ENCODE measurements at places on chromosomes 16 and 17.
A peak's percentile ranks its signal among the peaks of the same experiment; 100 is the strongest.

- DNase-seq: no peak
These were observed 160.9 kb upstream of the TOX3 start for GRCh38 chr16:52707676-52708337.

DNA sequence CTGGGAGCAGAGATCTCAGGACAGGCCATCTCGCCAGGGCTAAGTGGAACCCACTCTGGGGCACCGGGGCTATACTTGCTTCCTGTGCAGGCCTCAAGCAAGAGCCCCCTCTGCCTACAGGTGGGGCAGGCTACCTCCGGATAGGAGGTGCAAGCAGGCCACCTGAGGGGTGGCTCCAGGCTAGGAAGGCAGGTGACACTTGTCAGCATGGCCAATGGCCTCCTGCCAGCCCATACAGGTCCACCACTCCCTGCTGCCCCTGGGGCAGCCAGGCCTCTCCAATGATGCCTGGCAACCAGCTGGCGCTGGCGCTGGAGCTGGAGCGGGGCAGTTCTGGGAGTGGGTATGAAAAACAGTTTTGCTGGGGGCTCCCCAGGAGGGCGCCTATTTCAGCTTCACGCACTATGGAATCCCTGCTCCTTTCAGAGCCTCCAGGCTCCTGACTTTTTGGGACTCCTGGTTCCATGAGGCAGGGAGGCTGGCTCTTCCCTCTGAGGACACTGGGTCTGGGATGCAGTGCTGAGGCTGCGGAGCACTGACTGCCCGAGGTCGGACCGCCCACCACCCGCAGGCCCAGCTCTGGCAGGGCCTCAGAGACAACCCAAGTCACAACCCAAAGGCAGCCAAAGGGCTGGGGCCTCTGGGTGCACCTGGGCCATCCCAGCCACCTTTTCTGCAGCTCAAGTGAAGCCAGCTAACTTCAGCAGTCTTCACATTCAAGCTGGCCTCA is 8.4 kb upstream of the SREBF1 start:
- DNase-seq: no peak

- no peak for DNase-seq
These were observed 961.9 kb downstream of the CDH11 start for GRCh38 chr16:64159976-64160375.

GRCh38 chr16:6209355-6209930 is 1111.8 kb upstream of the EEF2KMT start:
- no peak for DNase-seq

DNA sequence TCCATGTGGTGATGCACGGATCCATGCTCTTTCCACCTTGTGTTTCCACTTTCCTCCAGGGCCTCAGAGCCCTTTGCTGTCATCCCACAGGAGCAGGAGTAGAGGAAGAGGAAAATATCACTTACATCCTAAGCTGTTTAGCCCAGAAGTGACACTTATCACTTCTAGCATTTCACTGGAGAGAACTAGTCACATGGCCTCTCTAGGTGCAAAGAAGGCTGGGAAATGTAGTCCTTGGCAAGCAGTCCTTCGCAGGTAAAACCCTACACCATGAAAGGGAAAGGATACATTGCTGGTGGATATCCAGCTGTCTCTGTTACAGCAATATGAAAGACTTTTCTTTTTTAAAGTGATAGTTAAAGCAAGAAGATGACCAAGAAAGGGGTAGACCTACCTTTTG is 185.9 kb downstream of the RGS9 start:
- DNase-seq: peak; percentile 41

GRCh38 chr16:50573947-50574744 is 25.9 kb downstream of the NKD1 start:
- no peak for DNase-seq

DNA sequence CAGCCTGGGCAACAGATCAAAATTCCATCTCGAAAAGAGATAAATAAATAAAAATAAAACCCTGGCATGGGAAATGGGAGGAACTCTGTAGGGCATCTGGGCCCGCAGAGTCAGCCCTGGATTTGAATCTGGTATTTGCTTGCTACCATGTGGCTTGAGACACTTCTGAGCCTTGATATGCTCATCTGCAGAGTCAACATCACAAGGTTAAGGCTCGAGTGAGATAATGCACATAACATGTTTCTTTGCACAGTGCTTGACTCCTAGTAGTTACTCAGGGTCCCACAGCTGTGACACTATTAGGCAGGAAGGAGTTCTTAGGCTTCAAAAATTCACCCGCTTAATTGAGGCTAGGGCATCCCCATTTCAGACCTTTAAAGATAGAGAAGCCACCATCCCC is 21.3 kb downstream of the CDK5RAP3 start:
- no peak for DNase-seq

- DNase-seq: no peak
These were observed 10.8 kb downstream of the P2RX5 start for GRCh38 chr17:3685174-3685573.

- DNase-seq: peak; percentile 30
These were observed at the start of gene CDH13 for GRCh38 chr16:82626791-82627261. TSS of gene CDH13 (plus strand) at chr16:82626969.

- peak; percentile 25 for DNase-seq
These were observed 345 bp downstream of the EMC8 start for GRCh38 chr16:85798901-85799496.

GRCh38 chr16:22770866-22771265 is 43.1 kb upstream of the HS3ST2 start:
- no peak for DNase-seq

DNA sequence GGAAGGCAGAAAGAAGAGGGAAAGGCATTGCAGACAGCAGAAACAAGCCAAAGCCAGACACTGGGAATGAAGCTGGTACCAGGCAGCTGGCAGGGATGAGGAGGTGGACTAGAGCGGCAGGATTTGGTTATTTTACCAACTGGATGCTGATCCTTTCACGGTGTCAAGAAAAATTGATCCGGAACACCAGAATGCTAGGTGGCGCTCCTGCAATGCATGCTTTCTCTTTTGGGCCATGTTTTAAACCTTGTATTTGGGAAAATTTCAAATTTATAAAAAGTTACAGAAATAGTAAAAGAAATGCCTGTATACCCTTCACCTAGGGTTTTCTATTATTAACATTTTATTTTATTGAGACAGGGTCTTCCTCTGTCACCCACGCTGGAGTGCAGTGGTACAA is 224.7 kb downstream of the SOX9 start:
- no peak for DNase-seq

- DNase-seq: no peak
These were observed 5.1 kb downstream of the TSPOAP1 start for GRCh38 chr17:58323366-58324055.

DNA sequence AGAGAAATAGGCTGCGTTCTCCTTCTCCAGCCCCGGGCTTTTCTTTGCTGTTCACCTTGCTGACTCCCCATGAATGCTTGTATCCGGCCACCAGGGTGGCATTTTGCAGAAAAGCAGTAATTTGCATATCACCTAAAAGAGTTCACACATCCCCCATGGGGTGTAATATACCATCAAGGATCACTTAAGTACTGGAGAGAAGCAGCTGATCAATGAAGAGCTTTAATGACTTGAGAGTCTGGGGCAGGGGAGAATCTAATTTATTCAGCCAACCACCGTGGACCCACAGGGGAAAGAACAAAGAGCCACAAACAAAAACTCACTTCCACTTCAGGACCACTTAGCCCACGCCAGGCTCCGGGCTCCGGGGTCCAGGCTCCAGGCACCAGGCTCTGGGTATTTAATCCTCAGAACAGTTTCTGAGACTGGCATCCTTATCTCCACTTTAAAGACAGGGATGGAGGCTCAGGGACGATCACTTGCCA is 33.9 kb upstream of the SEC14L1 start:
- DNase-seq: no peak

- peak; percentile 89 for DNase-seq
These were observed 40.6 kb downstream of the MIS12 start for GRCh38 chr17:5526821-5527598.

DNA sequence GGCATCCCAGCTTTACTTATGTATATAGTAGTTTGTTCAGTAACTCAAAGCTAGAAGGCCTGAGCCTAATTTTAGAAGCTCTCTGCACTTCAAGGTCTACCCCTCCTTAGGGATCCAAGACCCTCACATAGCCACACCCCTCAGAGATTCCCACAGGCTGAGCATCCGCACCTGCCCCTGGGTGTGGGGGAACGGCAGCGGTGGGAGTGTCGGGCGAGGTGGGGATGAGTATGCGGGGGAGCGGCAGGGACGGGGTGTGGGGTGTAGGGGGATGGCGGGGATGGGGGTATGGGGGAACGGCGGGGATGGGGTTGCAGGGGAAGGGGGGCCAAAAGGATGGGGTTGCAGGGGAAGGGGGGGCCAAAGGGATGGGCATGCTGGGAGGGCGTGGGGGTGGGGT is 24.9 kb upstream of the BEAN1 start:
- DNase-seq: no peak

DNA sequence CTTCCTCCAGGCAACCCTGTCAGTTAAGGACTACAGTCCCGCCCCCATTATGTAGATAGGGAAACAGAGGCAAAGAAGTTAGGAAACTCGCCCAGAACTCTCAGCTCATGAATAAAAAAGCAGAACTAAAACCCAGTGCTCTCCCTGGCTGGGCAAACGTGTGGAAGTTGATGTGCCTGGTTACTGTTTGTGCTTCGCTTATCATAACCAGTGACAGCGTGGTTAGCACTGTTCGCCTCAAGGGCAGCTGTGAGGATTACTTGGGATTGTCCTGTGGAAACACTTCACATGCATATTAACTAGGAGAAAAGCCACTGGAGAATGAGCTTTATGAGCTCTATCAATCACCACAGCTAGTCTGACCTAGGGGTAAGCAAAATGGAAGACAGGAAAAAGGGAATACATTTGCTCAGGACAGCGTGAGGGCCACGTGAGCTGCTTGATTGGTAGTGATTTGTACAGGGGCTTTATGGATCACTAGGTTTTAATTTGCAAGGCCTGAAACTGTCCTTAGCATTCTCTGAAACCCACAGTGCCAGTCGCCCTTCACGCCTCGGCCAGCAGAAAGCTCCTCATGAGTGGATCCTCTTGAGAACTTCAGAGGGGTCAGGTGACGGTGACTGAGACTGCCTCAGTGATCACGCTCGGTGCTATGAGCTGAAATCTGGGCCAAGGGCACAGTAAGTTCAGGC is 19.9 kb downstream of the CYB5D2 start:
- DNase-seq: no peak

- DNase-seq: no peak
These were observed 2.2 kb downstream of the PMFBP1 start for GRCh38 chr16:72169708-72170107.

DNA sequence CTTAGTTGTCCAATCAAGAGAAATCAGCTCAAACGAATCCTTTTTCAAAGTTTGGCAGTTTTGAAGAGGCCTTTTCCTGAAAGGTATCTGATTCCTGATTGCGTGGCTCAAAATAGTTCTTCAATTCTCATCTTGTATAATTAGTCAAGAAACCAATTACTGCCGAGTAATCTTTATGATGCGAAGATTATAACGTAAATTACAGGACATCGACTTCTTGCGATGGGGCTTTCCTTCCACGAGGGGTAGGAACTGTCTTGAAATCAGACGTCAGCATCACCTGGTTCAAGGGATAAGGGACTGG is 644 bp upstream of the ARL2BP start:
- no peak for DNase-seq

- no peak for DNase-seq
These were observed 25.3 kb downstream of the CDK5RAP3 start for GRCh38 chr17:47996201-47996600.

DNA sequence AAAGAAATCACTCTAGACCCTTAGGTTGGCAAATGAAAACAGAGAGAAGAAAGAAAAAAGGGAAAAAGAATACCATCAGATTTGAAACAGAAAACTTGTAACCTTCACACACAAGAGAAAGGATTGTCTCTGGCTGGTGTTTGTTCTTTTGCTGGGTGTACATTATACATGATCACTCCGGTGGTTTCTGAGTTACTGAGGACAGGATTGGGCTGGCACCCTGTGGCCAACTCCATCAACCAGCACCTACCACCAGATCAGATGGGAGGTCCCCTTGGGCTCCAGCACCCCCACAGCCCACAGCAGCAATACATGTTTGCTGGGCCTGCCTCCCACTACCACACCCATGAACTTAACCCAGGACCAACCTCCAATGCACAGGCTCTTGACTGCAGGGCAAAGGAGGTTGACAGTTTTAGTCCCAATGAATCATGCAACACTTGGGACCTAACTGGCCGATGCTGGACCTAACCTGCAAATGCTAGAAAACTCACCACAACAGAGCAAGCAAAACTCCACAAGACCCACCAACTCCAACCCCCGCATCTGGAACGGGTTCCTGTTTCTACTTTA is 308.3 kb downstream of the SOX9 start:
- peak; percentile 78 for DNase-seq

DNA sequence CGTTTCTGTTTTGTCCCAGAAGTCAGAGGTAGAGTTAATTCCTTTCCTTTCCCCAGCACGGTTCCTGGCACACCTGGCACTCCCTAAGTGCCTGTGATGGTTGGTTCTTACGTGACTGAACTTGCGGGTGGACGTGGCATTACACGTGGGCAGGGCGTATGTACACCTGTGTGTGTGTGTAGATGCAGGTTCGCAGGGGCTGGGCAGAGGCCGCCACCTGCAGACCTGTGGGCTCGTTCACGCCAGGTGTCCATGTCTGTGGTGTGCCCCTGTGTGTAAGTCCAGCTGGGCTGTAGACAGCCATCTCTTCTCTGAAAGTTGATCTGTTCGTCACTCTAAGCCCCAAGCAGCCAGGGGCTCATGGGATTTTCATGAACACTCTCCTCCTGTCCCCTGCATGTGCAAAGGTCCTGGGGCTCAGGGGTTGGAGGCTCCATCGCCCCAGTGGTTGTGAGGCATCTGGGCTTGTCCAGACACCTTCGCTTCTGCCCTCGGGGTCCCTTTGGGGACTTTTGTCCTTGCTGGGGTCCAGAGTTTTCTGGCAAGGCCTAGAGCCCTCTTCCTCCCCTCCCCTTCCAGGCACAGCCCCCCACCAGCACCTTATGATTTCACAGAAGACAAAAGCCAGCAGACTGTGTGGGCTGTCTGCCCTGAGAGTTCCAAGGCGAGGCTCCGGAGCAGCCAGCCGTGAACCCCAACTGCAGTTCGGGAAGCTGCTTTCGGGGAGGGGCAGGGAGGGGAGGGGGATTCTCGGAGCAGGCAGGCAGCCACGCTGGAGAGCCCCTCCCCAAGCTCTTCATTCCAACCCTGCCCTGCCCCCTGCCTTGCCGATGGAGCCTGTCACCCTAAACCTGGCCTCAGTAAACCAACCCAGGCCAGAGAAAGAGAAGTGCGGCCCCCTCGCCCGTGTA is 5.4 kb upstream of the FSCN2 start:
- no peak for DNase-seq

DNA sequence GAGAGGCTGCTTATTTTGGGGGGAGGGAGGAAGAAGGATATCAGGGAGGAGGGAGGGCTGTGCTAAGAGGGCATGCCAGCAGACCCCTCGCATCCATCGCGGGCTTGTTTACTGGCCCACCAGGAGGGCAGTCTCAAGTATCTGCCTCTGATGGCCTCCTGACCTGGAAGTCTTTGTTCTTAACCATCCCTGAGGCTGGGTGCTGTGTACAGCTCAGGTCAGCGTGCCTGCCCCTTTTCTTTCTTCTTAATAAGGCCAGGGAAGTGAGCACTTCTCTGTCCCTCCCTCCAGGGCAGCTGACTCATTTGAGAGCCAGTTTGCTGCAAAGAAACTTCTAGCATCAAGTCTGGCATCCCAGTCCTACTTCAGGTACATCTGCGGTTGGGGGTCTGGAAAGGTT is 157.0 kb downstream of the CCDC182 start:
- DNase-seq: no peak

GRCh38 chr17:2075336-2076086 is 20.6 kb downstream of the HIC1 start:
- DNase-seq: no peak

- DNase-seq: no peak
These were observed 8.7 kb downstream of the CCL17 start for GRCh38 chr16:57413301-57413730.

GRCh38 chr17:15031975-15032374 is 233.2 kb downstream of the PMP22 start:
- DNase-seq: no peak

All from SW480 (cell line).